ENCODE measurements at places on chromosomes 13 and 19.
A peak's percentile ranks its signal among the peaks of the same experiment; 100 is the strongest.

DNA sequence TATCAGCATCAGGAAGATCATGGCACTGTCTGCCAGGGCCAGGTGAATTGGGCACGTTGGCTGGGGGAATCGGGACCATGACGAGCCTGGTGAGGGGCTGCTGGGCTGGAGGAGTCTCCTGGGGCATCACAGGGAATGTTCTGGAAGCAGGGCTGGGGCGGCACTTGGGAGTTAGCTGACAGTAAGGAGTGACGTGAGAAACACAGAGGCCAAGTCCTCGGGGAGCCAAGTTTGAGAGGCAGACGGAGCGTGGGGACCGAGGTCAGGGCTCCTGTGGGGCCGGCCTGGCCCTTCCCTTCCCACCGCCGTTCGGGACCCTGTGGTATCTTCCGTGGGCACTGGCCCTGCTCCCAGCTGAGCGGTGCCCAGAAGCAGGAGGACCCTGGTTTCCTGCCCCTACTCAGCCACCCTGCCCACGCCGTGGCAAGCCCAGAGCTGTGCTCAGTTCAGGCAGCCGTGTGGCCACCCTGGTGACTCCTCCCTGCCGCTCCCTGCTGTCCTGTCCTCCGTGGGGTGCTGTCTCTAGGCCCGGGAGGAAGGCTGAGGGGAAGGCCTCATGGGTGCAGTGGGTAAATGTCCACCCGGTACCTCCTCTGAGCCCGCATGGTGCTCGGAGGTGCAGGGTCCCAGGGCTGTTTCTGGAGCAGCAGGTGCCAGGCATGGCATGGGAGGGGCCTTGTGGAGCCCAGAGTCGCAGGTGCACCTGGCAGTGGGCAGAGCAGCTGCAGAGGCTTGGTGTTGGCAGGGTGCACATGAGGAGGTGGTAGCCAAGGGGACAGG is 25.2 kb downstream of the CRTC1 start:
- DNase-seq: no peak

DNA sequence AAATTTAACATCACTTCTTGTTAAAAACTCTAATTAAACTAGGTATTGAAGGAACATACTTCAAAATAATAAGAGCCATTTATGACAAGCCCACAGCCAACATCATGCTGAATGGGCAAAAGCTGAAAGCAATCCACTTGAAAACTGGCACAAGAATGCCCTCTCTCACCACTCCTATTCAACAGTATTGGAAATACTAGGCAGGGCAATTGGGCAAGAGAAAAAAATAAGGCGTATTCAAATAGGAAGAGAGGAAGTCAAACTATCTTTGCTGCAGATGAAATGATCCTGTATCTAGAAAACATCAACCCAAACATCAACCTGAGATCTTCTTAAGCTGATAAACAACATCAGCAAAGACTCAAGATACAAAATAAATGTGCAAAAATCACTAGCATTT is 15.6 kb upstream of the LILRB1 start:
- DNase-seq: no peak

GRCh38 chr19:28744014-28744413 is 468.9 kb downstream of the UQCRFS1 start:
- no peak for DNase-seq

- no peak for DNase-seq
Observed at GRCh38 chr13:19178901-19179593, 2.6 kb downstream of the TUBA3C start.

GRCh38 chr13:30898678-30899241 is 7.3 kb upstream of the MEDAG start:
- DNase-seq: peak; percentile 17

- DNase-seq: peak; percentile 22
Observed at GRCh38 chr19:9863759-9864158, 28.6 kb downstream of the PIN1 start.

DNA sequence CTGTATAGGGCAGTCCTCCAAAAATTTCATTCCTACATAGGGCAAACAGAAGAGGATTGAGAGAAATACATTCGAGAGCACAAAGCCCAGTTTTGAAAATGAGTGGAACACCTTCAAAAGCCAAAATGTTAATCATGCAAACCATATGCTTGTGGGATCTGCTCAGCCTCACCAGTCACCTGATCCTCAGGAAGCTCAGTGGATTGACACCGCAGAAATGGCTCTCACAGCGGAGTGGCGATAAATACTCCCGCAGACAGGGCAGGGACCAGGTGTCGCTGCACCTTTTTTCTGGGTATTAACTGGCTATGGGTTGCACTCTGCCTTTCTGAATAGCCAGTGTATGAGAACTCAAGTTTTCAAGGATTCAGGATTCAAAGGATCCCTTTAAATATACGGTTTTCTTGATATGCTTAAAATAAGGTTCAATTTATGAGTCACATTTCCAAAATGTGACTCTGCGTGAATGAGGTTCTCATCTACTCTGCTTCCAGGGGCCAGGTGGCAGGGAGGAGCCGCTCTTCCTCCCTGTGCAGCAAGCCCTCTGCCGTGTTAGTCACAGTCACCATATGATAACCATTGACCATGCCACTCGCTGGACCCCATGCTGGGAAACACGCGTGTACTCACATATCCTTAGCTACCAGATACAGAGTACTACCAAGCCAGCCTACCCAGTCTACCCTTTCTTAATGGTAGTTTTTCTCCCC is 18.3 kb upstream of the DHRS12 start:
- DNase-seq: no peak

All from stimulated activated CD4-positive, alpha-beta T cell treated with anti-CD3 and anti-CD28 coated beads, Interleukin-4, amount 100 ng/mL, for 24 hours (primary cell).